ENCODE measurements at places on chromosomes 11 and 22.

- no peak for DNase-seq
Measured at GRCh38 chr11:117220999-117221774, 10.7 kb downstream of the PCSK7 start.

DNA sequence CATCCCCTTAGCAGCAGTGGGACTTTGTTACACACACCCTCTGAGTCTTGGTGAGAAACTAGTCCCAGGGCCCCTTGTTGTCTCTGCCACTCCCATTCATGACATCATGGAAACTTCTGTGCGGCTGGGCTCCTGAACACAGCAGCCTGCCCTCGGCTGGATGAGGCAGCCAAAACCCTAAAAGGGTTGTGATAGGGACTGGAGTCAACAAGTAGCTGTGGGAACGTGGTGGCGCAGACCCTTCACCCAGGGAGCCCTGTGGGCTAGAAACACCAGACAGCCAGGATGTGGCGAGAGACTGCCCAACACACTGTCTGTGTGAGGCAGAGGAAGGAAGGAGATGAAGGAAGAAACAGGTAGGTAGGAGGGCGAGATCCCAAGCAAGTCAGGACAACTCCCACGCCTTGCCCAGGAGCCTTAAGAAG is 3.9 kb downstream of the CD3D start:
- DNase-seq, result peak; percentile 87

GRCh38 chr11:134332189-134332631 is 422 bp downstream of the GLB1L2 start:
- DNase-seq, result no peak

DNA sequence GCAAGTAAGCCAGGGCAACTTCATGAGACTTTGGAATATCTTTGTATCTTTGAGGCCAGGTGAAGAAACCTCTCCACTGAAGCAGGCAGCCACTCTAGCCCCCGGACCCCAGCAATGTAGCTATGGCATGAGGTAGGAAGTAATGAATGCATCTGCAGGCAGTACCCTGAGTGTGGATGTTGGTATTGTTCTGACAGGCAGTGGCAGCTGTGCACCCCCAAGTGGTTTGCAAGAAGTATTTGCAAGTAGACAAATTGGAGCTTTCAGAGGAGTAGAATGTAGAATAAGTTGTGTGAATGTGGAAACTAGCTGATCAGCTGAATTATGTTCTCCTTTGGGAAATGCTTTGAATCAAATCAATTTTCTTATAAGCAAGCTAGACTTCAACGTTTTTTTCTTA is 194.4 kb upstream of the PGR start:
- no peak for DNase-seq

- DNase-seq, result no peak
Measured at GRCh38 chr11:111342329-111342728, 36.7 kb downstream of the POU2AF1 start.

- DNase-seq, result no peak
Measured at GRCh38 chr11:74992852-74993251, 4.1 kb downstream of the NEU3 start.
